ENCODE measurements at places on chromosomes 4 and X.

DNA sequence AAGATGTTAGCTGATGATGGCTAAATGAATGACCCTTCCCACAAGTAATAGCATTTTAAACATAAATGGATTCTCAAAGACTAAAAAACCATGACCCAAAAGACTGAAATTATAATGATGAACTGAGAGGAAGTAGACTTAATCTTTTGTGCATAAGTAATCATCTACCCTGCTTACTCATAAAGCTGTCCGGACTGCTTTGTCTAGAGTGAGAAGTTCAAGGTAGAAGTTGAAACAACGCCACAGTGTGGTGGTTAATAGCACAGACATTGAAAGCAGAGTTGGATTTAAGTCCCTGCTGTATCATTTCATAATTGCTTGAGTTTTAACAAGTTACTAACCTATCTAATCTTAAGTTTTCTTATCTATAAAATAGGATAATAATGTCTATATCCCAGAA, 346.6 kb downstream of the CENPC start:
- no peak for DNase-seq

GRCh38 chr4:153618833-153619232, 65.2 kb upstream of the TLR2 start:
- no peak for DNase-seq

DNA sequence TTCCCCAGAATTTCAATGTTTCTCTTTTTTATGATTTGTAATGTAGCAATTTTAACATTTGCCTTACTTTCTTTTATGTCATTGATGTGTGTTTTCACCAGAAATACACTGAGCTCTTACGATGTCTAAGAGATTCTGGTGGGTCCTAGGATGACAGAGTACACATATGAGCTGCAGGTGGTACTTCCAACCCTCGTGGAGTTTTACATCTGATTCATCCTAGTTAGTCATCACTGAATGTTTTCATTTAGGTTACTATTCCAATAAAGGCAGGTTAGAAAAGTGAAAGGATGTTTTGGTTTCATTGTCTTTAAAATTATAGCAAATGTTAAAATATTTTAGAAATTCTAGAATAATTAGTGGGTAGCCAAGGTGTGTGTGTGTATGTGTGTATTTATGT, 605.9 kb downstream of the ADGRL3 start:
- no peak for DNase-seq

- no peak for DNase-seq
These were observed 249.1 kb downstream of the RPA4 start for GRCh38 chrX:97132664-97133415.

DNA sequence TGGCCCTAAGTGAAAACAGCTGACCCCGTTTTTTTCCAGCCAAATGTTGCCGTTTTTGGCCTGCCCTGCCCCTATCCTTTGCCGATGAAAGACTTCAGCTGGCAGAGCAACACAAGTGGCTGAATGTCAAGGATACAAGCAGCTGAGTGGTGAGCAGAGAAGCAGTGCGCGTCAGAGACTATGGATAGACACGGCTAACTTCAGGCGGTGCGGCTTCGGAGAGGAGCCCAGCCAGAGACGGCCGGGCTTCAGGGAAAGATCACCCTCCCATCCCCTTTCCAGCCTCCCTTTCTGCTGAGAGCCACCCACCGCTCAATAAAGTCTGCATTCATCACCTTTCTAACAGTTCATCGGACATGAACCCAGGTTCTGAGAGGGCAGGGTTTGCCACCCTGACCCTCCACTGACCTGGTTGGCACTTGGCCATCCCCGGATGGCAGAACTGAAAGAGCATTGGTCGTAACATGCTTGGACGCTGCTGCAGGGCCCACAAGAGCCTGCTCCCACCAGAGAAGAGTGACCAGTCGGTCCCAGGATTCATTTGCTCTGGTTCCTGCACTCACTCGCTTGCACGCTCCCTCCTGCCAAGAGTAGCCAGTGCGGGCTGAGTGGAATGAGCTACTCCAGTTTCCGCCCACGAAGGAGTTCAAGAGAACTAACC, 125.8 kb downstream of the PPEF1 start:
- DNase-seq, result peak; percentile 71

- peak; percentile 36 for DNase-seq
These were observed 130.5 kb downstream of the ANK2 start for GRCh38 chr4:113179996-113180395.

DNA sequence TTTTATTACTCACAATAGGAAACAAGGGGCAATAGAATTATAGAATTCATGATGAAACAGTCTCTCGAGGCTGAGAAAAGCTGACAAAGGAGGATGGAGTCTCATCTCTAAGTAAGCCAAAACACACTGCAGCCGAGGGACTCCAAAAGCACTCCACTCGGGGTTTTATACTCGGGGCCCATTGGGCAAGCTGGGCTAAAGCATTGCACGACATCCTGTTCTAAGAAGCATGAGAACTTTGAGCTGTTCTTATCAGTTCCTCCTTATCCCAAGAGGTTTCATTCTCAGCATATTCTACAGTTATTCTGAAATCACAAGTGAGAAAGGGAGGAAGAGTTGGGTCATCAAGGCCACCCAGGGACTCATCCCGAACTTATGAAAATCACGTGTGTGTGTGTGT, 1475.5 kb downstream of the PCDH18 start:
- DNase-seq, result no peak

- no peak for DNase-seq
These were observed 12.6 kb downstream of the P2RY10 start for GRCh38 chrX:78957768-78958130.

GRCh38 chrX:101999644-102000539, 68.1 kb upstream of the ZMAT1 start:
- DNase-seq, result no peak

DNA sequence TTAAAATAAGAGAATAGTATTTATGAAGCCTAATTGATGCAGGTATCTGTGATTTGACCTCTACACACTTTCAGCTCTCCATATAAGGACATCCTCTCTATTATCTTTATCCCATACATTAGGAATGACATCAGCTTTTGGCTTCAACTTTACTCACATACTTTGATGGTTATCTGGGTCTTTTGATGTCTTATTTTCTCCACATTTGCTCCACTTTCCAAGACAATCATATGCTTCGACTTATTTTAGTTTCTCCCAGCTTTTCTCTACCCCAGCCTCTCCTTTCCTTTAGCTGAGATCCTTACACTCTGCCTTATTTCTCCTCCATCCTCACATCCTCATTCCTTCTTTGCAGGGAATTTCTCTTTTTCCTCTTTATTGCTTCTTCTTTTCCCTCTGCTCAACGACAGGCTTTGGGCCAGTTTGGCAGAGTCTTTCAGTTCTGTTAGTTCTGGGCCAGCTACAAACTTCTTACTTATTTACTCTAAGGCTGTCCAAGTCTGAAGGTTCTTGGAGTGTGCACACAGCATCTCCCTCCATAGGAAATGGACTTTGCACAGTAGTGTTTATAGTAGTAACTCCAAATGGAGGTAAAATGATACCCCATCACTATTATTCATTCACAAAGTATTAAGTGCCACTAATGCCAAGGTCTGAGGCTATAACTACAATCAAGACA, 50.5 kb downstream of the SLC4A4 start:
- DNase-seq, result peak; percentile 38

GRCh38 chrX:150487369-150488094, 80.9 kb upstream of the MTM1 start:
- no peak for DNase-seq

DNA sequence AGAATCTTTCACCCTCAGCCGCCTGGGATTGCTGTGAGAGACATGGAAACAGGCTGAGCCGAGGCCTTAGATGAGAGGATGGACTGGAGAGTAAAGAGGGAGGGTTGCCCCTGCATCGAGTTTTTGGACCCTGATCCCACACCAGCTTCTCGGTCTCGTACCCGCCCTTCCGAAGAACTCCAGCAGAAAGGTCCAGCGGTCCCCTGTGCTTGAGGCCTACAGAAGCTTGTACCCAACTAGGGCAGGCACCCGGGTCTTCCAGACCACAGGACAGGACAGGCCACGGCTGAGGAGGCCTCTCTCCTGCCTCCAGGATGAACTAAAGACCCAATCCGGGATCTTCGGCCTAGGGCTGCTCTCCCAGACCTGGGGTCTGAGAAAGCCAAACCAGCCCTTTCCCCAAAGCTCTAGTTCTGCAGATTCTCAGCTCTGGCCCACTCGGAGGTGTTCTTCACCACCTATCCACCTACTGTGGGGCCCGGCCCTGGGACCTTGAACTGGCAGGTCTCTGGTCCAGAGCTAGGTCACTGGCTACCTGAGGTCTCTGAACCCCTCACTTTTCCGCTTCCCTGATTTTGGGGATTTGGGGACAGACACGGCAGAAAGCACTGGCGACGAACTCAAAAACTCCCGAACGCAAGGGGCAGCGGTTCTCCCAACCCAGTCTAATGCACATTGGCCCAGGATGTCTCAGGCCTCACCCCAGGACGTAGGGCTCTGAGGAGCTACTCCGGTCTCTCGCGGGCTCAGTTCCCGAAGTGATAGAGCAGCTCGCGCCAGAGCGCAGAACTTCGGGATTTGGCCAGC, 1.1 kb downstream of the NKX3-2 start:
- no peak for DNase-seq

DNA sequence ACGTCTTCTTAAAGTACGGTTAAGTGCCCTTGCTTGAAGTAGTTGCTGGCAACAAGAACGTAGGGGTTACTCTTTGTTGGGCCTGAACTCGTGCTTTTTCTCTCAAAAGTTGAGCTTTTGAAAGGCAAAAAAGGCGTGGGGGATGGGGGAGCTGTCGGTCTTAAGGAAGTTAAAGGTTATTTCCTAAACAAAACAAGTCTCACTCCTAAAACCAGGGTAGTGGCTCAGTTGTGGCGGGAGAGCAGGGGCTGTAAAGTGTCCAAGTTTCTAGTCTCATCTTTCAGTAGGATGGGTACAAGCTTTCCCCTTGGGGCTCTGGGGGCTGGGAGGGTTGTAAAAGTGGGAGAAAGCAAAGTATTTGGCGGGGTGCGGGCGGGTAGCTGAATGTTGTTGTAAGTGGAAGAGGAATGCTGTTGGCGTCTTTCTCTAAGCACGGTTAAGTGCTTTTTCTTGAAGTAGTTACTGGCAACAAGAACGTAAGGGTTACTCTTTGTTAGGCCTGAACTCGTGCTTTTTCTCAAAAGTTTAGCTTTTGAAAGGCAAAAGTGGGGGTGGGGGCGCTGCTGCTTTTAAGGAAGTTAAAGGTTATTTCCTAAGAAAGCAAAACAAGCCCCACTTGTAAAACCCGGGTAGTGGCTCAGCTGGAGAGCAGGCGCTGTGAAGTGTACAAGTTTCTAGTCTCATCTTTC, 904 bp upstream of the WDR1 start:
- peak; percentile 32 for DNase-seq

GRCh38 chr4:62512271-62512670, 1312.1 kb downstream of the ADGRL3 start:
- DNase-seq, result no peak

DNA sequence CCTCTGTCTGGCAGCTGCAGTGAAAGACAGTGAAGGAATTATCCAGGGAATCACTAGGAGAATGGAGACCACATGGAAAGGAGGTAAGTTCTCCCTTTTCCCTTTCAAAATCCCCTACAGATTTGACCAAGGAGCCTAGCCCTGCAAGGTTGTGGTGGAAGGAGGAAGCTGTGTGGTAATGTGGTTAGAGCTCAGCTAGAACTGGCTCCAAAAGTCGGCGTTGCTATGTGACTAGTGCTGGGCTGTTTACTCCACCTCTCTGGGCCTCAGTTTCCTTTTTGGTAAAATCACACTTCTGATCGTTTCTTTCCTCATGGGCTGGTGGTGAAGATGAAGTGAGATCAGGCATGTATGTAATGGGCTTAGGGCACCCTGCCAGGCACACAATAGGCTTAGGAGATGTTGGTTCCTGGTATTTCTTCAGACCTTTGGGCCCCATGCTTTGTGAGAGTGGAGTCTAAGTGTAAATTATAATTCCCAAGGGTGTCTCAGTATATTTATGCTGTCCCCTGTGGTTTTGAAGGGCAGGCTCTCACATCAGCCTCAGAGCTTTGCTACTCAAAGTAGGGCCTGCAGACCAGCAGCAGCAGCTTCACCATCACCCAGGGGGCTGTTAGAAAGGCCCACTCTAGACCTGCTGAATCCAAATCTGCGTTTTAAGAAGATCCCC, 183.7 kb upstream of the BCOR start:
- no peak for DNase-seq
